ENCODE measurements at places on chromosomes 12 and 14.
A peak's percentile ranks its signal among the peaks of the same experiment; 100 is the strongest.

GRCh38 chr12:3119756-3120601, 42.8 kb downstream of the TSPAN9 start:
- DNase-seq: no peak

DNA sequence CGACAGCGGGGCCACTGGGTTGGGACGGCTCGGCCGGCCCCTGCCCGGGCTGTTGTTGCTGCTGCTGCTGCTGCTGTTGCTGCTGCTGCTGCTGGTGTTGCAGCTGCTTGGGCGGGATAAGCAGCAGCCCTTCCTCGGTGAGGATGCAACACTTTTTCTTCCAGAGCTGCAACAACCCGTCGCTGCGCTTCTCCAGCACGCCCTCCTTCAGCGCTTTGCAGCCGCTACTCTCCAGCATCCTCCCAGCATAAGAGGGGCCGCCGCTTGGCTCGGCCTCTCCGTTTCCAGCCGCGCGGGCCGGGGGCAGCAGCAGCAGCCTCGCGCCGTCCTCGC, 529 bp downstream of the PHLDA1 start:
- peak; percentile 36 for DNase-seq

DNA sequence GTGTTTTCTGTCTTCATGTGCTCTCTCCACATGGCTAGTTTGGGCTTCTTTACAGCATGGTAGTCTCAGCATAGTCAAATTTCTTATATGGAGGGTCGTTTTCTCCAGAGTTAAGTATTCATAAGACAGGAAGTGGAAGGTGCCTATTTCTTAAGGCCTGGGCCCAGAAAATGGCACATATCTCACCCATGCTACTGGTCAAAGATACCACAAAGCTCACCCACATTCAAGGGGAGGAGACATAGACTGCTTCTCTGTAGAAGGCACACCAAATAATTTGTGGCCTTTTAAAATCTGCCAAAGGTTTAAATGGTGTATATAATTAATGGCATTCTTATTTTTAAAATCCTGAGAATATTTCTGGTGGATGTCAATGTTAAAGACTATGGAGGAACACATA, 44.8 kb downstream of the CCDC91 start:
- no peak for DNase-seq

- no peak for DNase-seq
Measured at GRCh38 chr14:92225731-92226130, 97.2 kb upstream of the SLC24A4 start.

DNA sequence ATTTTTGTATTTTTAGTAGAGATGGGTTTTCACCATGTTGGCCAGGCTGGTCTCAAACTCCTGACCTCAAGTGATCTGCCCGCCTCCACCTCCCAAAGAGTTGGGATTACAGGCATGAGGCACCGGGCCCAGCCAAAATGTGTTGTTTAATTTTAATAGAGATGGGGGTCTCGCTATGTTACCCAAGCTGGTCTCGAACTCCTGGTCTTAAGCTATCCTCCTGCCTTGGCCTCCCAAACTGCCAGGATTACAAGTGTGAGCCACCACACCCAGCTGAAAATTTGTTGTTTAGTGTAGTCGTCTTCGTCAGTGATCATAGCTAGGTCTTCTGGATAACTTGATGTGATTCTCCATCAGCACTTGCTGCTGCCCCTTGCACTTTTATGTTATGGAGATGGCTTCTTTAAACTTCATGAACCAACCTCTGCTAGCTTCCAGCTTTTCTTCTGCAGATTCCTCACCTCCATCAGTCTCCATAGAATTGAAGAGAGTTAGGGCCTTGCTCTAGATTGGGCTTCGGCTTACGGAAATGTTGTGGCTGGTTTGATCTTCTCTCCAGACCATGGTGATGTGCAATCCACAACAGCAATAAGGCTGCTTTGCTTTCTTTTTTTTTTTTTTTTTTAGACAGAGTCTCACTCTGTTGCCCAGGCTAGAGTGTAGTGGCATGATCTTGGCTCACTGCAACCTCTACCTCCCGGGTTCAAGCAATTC, 13.0 kb downstream of the ISCU start:
- no peak for DNase-seq

GRCh38 chr12:130729344-130729743, 13.2 kb upstream of the RIMBP2 start:
- DNase-seq: no peak

GRCh38 chr12:114480337-114481199, 74.6 kb upstream of the TBX5 start:
- DNase-seq: no peak

DNA sequence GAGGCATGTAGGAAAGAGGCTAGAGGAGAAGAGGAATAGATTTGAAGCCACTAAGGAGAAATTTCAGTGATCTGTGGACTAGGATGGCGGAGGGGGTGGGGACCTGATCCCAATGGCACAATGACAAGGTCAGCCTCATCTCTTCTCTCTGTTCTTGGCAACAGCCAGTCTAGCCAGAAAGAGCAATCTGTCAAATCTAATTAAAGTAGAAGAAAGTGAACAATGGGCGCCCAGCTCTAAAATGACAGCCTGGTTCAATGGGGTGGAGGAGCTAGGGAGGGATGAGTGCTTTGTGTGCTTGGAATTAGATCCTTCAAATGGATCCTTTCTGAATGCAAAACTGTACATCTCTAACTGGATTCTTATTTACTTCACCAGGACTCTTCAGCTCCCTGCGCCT, 37.2 kb upstream of the TUBA1C start:
- DNase-seq: no peak

DNA sequence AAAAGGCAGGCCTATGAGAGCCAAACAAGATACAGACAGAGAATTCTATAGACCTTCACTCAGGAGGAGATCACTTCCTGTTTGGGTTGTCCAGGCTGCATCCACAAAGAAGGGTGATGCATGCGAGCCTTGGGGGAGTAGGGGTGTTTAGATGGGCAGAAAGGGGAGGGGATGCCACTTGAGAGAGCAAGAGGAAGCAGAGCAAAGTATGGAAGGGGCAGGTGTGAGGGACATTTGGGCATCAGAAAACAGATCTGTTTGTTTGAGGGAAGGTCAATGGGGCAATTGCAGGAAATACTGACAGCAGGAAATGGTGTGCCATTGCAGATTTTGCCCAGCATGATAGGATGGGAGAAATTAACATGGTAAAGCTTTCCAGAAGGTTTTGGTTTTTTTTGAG, 146.4 kb upstream of the FOXN3 start:
- DNase-seq: no peak

DNA sequence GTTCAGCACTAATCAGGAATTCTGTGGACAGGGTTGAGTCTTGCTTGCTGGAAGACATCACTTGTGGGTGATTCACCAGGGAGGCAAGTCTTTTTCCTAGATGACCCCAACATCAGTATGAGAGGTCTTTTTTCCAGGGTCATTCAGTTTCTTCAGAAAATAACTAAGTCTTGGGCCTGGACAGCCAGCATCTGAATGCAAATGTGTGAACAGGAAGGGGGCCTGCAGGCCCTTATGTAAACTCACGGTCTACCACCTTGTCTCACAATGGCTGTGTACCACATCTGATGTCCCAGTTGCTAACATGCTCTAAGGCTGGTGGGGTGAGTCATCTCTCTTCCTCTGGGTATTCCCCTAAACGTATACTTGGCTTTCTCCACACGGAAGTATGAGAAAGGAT, 79.2 kb downstream of the HECTD4 start:
- DNase-seq: no peak

DNA sequence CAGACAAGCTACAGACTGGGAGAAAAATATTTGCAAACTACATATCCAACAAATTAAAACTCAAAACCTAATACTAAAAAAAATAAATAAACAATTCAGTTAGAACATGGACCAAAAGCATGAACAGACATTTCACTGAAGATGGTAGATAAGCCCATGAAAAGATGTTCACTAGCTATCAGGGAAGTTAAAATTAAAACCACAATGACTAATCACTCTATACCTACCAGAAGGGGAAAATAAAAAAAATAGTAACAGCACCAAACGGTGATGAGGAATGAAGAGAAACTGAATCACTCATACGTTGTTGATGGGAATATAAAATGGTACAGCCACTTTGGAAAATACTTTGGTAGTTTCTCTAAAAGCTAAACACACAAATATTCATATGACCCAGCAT, 31.1 kb upstream of the DHRS7 start:
- no peak for DNase-seq

DNA sequence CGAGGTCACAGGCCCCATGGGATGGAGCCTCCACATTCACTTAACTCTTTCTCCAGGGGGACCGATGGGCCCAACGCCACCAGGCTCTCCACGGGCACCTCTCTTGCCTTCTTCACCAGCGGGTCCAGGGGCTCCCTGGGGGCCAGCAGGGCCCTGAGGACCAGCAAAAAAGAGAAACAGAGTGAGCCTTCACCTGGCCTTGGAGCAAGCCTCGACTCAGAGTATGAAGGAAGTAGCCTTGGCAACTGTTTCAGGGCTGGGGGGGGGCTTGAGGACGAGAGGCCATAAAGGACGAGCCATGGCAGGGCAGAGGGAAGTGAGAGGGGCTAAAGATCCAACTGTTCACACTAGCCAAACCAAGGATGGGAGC, 18.0 kb downstream of the COL2A1 start:
- no peak for DNase-seq

GRCh38 chr12:130633771-130634170, 82.3 kb downstream of the RIMBP2 start:
- DNase-seq: peak; percentile 48

DNA sequence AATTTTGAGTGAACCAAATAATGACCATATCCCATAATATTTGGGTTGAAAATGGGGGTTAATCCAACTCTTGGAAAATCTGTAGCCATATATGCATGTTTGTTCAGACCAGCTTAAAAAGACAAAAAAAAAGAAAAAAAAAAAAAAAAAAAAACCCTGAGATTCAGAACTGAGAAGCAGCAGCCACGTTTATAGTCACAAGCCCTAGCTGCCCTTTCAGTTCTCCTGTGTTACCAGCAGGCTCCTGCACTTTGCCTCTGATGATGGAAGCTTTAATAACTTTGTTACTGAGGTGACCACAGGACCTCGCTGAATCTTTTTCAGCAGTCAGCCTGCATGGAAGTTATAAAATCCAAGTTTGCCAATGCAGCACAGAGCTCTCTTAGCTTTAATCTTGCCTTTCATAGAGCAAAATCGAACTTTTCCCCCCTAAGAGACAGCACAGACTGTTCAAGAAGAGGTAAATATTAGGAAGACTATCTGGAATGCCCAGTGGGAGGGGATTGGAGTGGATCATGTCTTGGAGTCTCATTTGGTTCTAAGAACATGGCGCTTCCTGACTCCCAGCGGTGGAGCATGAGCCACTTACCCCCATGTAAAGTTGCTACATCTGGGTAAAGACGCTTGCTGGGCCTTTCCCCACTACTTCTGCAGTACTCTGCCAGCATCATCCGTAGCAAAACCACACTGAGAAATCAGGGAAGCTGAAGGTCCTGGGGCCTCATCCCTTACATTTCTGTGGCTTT, 20.6 kb downstream of the GNG2 start:
- no peak for DNase-seq

- DNase-seq: no peak
Measured at GRCh38 chr12:53200107-53200457, 7.0 kb downstream of the ITGB7 start.

DNA sequence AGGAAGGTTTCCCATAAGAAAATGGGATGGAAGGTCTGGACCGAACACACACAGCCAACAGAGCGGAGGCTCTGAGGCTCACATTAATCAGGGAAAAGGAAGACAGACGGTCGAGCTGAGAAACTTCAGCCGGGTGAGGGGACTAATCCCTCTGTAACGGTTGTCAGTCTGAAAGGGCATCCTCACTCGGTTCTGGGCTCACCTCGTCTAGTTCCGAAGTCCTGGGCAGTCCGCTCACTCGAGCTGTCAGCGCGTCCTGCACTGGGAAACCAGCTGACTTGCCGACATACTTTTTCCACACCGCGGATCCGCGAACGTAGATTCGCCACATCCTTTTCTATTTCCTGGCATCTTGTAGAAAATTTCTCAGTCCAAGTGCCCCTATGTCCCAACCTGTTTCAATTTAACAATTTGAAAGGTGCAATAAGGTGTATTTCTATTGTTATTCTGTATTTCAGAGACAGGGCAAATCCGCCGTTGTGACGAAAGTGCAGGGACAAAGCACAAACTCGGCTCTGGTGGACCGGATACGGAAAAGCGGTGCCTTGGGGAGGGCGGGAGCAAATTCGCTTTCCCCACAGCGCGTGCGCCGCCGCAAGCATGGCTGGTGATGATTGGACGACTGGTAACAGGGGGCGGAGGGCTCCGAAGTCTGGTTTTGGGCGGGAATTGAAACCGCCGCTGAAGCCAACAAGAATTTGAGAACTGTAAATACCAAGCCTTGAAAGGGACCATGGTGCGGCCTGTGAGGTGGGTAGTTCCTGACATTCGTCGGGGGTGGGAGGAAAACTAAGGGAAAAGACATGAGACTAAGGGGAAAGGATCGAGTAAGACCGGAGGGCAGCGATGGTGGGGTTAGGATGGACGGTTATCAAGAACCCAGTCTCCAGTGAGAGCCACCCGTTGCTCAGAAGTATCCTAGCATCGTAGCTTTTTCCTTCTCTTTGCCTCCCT, at the start of gene RAD51AP1:
TSS of gene RAD51AP1 (plus strand) at position 684 of the 954 bp plus-strand sequence. CDS start at position 734, 50 bp downstream.
- DNase-seq: peak; percentile 95

GRCh38 chr12:52703878-52704277, 554 bp upstream of the KRT77 start:
- no peak for DNase-seq

- no peak for DNase-seq
Measured at GRCh38 chr14:92473969-92474535, 39.5 kb upstream of the RIN3 start.

GRCh38 chr14:84202486-84202885, 1327.5 kb upstream of the FLRT2 start:
- no peak for DNase-seq

DNA sequence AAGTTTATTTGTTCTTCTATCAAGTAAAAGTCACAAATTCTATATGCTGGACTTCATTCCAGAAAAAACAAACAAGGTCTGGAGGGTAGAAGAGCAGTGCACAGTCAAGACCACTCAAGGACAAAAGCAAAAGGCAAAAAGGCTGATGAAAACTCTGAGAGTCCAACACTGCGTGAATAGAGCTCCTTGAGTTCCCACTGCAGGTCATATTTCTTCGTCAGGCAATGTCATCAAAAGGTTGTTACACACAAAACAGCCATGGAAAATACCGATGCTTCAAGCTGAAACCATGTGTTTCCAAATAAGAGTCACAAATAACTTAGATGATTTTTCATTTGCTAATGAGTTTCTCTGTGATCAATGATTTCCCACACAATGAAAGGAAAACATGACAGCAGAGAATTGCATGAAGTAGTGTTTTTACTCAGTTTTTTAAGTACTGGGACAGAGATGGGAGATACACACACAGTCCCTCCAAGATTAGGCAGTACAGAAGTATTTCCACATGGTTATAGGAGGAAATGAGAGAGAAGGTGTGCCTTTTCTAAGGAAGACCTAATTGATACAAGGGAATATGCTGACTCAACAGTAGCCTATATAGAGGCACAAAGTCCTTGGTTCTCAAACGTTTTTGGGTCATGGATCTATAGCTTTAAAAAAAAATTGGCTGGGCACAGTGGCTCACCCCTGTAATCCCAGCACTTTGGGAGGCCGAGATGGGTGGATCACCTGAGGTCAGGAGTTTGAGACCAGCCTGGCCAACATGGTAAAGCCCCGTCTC, 177.7 kb downstream of the MED13L start:
- DNase-seq: no peak

- no peak for DNase-seq
Measured at GRCh38 chr14:75906228-75906627, 75.6 kb downstream of the TGFB3 start.
